ENCODE measurements at places on chromosomes 1 and 21. TPM values are rescaled to one million over a fixed set of nuclear protein-coding genes. Genes with fewer than 3 reads are reported as not detected.

The SYDE2 gene
- total RNA-seq = 94.7 TPM

The RGS4 gene
- 23.8 TPM for total RNA-seq

The PIGV gene
- total RNA-seq = 15.2 TPM

The GSTM1 gene
- total RNA-seq = not detected

The ARHGEF16 gene
- total RNA-seq = 0.98 TPM

The WDR3 gene
- total RNA-seq = 9.0 TPM

The PYHIN1 gene
- total RNA-seq = not detected
